Kidney (tissue), 22 donors: ENCODE measurements at places on chromosomes 1 and 21. TPM values are rescaled to one million over a fixed set of nuclear protein-coding genes. Genes with fewer than 3 reads are reported as not detected.

DNA sequence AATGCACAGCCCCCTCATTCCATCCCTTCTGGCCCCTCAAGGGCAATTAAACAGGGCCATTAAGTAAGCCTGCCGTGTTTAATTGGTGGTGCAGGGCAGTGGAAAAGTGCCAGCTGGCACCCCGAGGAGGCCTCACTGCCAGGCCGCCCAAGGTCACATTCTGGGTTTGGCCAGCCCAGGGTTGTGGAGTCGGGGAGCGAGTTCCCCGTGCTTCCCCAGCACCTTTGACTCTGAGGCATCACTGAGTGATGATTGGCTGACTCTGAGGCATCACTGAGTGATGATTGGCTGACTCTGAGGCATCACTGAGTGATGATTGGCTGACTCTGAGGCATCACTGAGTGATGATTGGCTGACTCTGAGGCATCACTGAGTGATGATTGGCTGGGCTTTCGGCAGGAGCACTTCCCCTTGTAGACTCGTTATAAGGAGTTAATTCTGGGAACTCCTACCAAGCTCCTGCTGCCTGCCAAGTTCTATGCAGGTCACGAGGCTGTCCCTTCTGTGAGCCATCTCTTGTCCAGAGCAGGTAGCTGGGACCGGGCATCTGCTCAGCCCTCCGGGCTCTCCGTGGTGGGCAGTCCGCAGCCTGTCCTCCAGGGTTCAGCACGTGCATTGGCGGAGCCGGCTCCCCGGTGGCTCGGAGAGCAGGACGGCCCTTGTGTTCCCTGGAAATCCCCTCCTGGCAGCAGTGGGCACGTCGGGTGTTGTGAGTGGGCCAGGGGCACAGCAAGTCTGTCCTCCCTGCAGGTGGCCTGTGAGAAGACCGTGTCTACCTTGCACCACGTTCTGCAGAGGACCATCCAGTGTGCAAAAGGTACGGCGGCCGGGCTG lies 20.9 kb downstream of the CSTB start:
- DNase-seq, result no peak
- peaks cover 64% of the 10 kb centered on the region for H3K36me3 ChIP-seq
- H3K27me3 ChIP-seq, result no peaks in the 10 kb centered on the region
- no peaks in the 10 kb centered on the region for H3K4me1 ChIP-seq
- H3K4me3 ChIP-seq, result no peak overlapping the region

- H3K27me3 ChIP-seq, result no peaks in the 10 kb centered on the region
- DNase-seq, result peak; percentile 95
- no peaks in the 10 kb centered on the region for H3K36me3 ChIP-seq
Measured at GRCh38 chr1:2212532-2213491, 15.3 kb upstream of the SKI start.

- peak overlapping the region; percentile 8 for H3K4me3 ChIP-seq
- H3K27ac ChIP-seq, result no peak overlapping the region
- no peaks in the 10 kb centered on the region for H3K27me3 ChIP-seq
- no peaks in the 10 kb centered on the region for H3K36me3 ChIP-seq
- no peak for DNase-seq
- H3K4me1 ChIP-seq, result no peaks in the 10 kb centered on the region
Measured at GRCh38 chr1:214496126-214496525, 55.3 kb downstream of the PTPN14 start.

Gene CLCA4
- total RNA-seq, result 0.13 TPM

- peaks cover 73% of the 10 kb centered on the region for H3K27me3 ChIP-seq
- H3K27ac ChIP-seq, result no peak overlapping the region
- no peak overlapping the region for H3K4me3 ChIP-seq
- DNase-seq, result no peak
- no peaks in the 10 kb centered on the region for H3K36me3 ChIP-seq
- H3K4me1 ChIP-seq, result no peaks in the 10 kb centered on the region
Measured at GRCh38 chr1:18642278-18643095, 11.8 kb downstream of the PAX7 start.

DNA sequence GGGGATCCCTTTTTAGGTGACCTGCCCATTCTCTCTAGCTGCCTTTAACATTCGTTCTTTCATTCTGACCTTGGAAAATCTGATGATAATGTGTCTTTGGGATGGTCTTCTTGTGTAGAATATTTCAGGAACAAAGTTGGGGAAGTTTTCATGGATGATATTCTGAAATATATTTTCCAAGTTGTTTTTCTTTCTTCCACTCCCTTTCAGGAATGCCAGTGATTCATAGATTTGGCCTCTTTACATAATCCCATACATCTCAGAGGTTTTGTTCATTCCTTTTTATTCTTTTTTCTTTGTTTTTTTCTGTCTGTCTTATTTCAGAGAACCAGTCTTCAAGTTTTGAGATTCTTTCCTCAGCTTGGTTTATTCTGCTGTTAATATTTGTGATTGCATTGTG lies 13.9 kb upstream of the SCMH1 start:
- H3K36me3 ChIP-seq, result no peaks in the 10 kb centered on the region
- no peak for DNase-seq
- H3K27ac ChIP-seq, result no peak overlapping the region

DNA sequence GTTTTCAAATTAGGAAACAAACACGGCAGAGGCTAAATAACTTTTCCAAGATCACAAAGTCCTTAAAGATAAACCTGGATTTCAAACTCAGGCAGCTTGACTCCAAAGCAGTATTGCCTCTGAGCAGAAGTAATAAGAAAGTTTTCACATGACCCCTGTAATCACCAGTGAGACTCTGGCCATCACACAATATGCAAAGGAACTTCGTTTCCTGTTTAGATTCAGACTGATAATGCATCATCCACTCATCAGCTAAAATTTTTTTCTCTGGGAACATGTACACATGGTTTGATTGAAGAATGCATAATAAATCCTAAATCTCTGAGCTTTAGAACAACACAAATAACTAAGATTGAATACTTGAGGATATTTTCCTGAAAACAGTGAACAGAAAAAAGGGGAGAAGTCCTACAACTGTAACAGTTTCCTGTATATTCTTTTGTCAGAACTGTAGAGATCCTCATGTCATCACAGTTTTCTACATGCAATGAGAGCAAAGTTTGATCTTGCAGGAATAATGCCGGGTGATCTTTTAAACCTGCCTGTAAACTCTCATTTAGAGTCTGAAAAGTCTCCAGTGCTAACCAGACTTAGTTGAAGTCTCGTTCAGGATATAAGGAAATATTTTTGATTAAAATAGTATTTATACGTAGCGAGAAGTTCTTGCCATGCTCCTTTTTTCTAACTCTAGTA lies 225.3 kb downstream of the SPATA17 start:
- no peaks in the 10 kb centered on the region for H3K36me3 ChIP-seq
- DNase-seq, result no peak
- no peaks in the 10 kb centered on the region for H3K4me1 ChIP-seq

GRCh38 chr1:205061665-205062069 lies 18.7 kb downstream of the CNTN2 start:
- H3K4me1 ChIP-seq, result no peaks in the 10 kb centered on the region
- no peak overlapping the region for H3K4me3 ChIP-seq
- DNase-seq, result peak; percentile 92
- H3K27ac ChIP-seq, result no peak overlapping the region

Gene UMODL1
- total RNA-seq, result not detected

GRCh38 chr1:233326811-233327650 lies 493 bp upstream of the MAP3K21 start:
- peaks cover 10% of the 10 kb centered on the region for H3K4me1 ChIP-seq
- H3K4me3 ChIP-seq, result peak overlapping the region; percentile 67
- DNase-seq, result peak; percentile 94
- no peaks in the 10 kb centered on the region for H3K27me3 ChIP-seq
- H3K27ac ChIP-seq, result peak overlapping the region; percentile 20
